CD4-positive, alpha-beta T cell treated with Interferon alpha-2 for 1 hour (primary cell): ENCODE measurements at places on chromosomes 7 and 10.

DNA sequence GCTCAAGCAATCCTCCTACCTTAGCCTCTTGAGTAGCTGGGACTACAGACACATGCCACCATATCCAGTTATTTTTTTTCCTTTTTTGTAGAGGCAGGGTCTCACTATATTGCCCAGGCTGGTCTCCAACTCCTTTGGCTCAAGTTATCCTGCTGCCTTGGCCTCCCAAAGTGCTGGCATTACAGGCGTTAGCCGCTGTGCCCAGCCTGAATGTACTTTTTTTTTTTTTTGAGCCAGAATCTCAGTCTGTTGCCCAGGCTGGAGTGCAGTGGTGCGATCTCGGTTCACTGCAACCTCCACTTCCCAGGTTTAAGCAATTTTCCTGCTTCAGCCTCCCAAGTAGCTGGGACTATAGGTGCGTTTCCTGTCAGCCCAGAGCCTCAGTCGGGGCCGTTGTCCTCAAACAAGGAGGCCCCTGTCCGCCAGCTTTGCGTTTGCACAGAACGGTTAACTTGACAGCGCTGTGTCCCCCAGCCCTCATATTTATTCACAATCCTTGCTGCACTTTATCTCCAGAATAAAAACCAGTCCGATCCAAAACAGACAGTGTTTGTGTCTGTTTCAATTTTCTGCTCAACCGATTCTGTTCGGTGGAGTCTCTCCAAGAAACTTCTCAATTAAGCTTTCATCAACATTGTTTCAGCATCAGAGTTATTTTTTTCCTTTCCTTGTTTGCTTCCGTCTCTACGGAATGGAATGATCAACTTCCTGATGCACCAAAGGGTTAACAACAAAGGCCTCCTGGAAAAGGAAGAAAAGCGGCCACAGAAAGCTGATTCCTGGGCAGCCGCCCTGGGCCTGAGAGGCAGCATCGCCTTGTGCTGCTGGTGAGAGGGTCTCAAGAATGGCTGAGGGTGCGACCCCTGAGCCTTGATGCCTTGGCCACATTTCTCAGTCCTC is 64.5 kb downstream of the PDIA4 start:
- no peak for DNase-seq

- DNase-seq, result peak; percentile 75
Observed at GRCh38 chr10:119131512-119132240, 27.8 kb downstream of the DENND10 start.

DNA sequence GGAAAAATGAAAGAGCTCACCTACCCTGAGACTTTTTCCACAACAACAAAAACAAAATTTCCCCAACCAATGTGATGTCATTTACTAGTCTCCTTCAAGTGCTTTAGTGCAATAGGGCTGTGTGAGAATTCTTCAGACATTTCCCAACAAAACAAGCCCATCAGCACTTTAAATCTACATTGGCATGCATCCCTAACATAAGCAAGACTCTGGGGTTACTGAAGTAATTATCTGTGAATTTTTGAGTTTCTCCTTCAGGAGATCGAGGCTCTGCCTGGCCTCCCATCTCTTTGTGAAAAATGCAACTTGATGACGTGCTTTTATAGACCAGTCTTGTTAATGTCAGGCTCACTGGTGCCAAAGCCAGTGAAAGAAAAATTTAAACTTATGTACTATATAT is 255.6 kb downstream of the GFRA1 start:
- DNase-seq, result no peak

DNA sequence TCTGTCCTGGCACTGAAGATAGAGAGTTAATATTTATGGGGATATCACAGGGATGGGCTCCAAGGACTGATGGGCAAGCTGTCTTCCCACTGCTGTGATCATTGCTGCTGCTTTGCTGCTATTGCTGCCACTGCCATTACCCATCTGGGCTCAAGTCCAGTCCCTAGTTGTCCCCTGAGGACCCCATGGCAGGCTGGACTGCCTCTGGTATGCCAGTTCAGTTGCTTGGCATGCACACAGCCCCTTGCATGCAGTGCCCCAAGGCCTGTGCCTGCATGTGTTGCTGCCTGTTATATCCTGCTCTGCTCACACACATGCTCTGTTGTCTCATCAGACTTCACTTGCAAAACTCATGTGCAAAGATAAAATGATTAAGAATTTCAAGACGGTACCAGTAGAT is 109.5 kb downstream of the ADRA2A start:
- no peak for DNase-seq

GRCh38 chr10:106023329-106023728 is 1141.2 kb downstream of the SORCS1 start:
- no peak for DNase-seq

DNA sequence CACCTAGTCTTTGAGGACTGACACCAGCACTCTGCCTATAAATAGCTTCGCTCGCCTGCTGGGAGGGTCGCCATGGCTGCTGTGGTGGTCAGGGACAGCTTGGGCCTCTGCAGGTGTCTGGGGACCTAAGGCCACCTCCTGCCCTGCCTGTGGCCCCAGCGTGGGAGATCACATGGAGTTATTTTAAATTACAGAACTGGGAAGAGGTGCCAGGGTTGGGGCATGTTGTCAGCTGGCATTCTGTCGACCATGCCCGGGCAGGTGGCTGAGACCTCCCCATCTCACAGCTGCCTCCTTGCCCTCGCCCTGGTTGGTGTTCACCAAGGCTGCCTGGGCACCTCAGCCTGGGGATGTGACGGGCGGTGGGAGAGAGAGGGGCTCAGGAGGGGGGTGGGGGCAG is 18.1 kb downstream of the SHH start:
- no peak for DNase-seq

GRCh38 chr7:7554649-7555575 is 11.8 kb upstream of the MIOS start:
- no peak for DNase-seq

GRCh38 chr10:113279262-113279661 is 273.6 kb upstream of the HABP2 start:
- DNase-seq, result no peak

DNA sequence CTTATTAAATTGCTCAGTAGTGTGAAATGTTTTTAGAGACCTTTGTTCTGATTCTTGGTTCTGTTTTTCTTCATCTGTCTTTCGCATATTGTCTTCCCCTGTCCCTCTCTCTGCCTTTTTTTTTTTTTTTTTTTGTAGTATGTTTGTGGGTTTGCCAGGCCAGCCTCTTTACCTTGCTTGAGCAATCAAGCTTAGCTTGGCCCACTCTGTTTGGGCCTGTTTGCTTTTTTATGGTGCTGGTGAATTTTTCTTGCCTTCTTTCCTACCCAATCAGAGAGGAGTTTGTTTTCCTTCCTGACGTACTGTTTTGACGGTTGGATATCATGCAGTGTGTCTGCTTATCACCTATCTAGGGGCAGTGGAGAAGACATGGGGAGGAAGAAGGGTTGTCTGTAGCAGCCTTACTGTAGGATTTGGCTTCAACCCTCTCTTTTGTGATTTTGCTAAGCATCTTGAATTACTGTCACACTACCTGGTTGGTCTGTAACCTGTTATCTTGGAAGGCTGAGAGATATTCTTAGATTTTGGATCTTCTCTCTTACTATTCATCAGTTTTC is 64.0 kb downstream of the BBS9 start:
- no peak for DNase-seq

DNA sequence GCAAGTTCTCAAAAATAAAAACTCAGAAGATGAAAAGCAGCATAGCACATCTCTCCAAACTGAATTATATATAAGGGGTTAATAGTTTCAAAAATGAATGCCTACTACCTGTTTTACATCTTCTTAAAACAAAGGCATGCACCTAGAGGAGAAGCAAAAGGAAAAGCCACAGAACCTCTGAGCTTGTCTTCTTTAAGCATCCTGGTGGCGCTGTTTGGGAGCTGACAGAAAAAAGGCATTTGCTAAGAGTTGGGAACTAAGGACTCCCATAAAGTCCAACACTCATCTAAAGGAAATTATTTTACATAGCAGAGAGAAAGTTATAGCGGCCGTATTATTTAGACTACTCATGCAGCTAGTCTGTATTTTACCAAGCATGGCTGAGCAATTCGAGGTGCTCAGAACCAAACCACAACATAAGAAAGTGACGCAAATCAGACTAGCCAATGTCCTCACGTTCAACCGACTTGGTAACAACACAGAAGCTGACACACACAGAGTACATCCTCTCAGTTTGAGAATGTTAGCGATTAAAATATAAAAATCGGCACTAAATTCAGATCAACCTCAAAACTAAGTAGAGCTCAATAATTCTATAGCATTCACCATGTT is 38.8 kb downstream of the PTN start:
- DNase-seq, result no peak

- no peak for DNase-seq
Observed at GRCh38 chr7:31373337-31374289, 33.1 kb upstream of the NEUROD6 start.

DNA sequence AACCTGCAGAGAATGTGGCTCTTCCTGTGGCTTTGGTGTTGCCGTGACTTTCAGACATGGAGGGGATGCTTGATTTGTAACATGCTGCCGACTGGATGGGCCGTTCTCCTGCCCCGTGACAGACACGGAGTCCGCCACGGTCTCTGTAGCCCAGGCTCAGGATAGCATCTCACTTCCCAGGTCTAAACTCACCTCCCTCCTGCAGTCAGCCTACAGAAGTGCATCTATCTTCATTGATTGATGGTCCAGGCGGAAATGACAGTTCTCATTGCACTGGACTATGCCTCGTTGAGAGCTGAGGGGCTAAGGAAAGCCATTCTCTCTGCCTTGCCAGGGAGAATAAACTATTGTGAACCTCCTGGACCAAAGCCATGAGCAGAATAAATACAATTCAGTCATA is 77.5 kb downstream of the CHN2 start:
- no peak for DNase-seq

- no peak for DNase-seq
Observed at GRCh38 chr10:62726142-62726541, 78.4 kb upstream of the ADO start.

- DNase-seq, result peak; percentile 38
Observed at GRCh38 chr7:50303335-50304128, 984 bp upstream of the IKZF1 start.
